Peyer's patch (tissue), 4 donors: ENCODE measurements at places on chromosomes 16 and 17.

GRCh38 chr16:53598511-53599275 lies 95.7 kb upstream of the AKTIP start:
- no peak for DNase-seq

DNA sequence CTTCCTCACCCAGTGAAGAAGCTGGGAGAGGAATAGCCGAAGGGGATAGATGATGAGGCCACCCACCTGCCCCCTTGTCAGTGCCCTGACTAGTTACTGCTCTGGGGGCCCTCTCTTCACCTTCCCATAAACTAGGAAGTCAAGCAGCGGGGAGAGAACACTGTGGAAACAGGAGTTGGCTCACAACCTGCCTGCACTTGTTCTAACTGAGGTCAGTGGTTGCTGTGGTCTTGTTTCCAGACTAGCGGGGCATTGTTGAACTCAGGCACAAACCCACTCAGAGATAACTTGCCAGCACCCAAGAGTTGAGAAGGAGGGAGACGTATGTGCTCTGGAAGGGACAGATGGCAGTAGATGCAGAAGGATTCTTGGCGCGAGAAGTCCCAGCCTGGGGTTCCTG lies 48.6 kb upstream of the DDX52 start:
- DNase-seq = no peak

DNA sequence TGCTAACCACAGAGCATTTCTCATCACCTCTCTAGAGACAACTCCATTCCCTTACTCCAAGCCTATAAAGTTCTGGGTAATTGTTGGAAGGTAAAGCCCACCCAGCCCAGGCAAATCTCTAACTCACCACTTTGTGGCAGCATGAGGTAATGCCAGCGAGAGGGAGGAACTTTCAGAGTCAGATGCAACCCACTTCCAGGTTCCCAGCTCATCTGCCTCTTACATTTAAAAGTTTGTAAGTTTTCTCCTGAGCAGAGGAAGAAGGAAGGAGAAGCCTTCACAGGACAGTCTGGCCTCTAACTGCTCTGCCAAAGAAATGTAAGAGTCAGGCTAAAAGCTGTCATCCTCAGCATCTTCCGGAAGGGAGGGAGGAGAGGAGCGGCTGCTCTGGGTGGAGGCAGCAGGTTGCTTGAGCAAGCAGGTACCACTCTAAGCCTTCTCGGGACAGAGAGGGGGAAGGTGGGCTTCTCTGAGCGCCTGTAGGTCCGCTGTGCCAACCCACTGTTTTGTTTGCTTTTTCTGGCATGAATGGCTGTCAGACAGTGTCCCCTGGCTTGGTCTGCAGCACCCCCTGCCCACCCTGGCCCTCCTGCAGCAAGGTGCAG lies 1.0 kb downstream of the ZNF319 start:
- peak; percentile 23 for DNase-seq

GRCh38 chr16:85067426-85067825 lies 39.8 kb downstream of the KIAA0513 start:
- no peak for DNase-seq

DNA sequence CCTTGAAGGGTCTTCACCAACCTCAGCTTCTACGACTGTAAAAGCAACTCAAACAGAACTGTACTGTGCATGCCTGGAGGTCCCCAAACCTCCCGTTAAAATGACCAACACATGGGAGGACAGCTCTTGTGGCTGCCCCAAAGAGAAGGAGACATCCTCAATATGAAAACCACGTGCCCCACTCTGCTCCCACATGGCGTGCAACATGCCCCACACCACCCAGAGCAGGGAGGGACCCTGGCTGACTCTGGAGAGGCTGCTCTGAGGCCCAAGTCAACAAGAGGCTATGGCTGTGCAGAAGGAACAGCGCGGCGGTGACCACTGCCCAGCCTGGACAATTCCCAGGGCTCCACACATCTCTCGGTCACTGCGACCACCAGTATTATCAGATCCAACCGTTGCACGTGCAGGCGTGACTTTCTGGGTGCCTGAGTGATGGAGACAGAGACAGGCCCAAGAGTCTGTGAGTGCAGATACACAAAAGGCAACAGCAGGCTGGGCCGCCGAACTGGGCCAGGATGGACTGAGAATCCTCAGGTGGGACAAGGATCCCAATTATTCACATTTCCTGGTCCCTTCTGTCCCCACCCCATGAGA lies 1.4 kb downstream of the PLD6 start:
- no peak for DNase-seq

GRCh38 chr16:11708421-11708820 lies 34.2 kb downstream of the TXNDC11 start:
- DNase-seq = no peak

- no peak for DNase-seq
Observed at GRCh38 chr16:2386990-2387389, 42.3 kb upstream of the CCNF start.

- DNase-seq = no peak
Observed at GRCh38 chr16:5027575-5028235, 6.0 kb downstream of the NAGPA start.

GRCh38 chr16:9199311-9199710 lies 107.9 kb downstream of the HAPSTR1 start:
- DNase-seq = no peak

GRCh38 chr17:64781810-64782555 lies 119.9 kb upstream of the SMURF2 start:
- DNase-seq = peak; percentile 39

DNA sequence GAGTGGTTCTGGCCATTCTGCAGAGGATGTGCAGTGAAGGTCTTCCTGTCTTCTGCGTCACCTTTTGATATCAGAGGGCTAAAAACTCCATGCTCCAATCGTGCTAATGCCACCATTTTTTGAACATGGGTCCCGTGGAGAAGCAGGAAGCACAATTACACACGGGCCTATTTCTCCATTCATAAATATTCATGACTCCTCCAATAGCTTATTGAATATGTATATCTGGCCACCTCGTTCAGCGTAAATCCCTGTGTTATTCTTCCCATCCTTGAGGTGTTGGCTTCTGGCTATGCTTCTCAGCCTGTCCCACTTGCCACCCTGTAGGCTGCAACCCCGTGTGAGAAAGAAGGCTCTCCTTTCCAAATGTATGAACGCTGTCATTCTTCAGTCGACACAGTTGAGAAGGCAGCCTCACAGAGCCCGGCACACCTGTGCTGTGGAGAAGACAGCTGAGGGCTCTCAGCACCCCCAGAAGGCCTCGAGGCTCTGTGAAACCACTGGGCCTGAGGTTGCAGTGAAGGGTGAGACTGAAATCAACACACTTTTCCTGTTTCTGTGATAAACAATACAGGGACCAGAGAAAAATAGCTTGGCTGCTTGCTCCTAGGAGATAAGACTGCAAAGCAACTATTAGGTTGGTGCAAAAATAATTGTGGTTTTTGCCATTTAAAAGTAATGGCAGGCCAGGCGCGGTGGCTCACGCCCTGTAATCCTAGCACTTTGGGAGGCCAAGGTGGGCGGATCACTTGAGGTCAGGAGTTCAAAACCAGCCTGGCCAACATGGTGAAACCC lies 4.9 kb upstream of the ANKRD40CL start:
- no peak for DNase-seq

GRCh38 chr17:79852748-79853147 lies 13.5 kb upstream of the CBX4 start:
- DNase-seq = no peak

DNA sequence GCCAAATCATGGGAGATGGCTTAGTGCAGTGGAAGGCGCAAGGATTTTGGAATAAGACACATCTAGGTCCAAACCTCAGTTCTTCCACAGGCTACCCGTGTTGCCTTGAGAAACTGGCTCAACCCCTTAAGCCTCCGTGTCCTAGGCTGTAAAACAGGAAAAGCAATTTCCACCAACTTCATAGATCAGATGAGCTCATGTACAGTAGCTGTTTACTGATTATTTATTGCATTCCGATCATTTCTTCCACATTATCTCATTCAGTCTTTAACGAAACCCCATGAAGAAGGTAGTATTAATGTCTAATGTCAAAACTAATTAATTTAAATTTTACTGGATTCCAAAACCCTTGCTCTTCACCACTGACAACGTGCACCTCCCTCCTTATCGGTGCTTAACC lies 231.6 kb downstream of the GRIN2A start:
- DNase-seq = no peak

DNA sequence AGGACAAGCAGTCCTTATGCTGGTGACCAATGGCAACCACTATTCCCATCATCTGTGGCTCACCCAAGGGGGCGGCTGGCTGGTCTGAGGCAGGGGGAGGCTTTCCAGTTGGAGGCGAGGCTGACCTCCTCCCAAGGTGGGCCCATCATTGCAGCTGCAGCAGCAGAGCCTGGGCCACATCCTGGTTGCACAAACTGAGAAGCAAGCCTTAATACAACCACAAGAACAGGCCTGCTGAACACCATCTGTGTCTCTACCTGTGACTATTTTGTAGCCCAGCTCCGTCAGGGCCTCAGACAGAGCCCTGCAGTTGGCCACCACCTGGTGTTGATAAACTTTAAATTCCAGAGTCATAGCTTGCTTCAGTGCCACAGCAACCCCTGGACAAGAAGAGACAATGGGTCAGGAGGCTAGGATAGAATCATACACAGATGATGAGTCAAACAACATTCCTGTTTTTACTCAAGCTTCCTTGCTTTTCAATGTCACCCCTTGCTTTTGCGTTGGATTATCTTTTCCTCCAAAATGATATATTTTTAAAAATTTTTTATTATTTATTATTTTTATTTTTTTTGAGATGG lies 17.9 kb downstream of the SMCR8 start:
- no peak for DNase-seq

- DNase-seq = no peak
Observed at GRCh38 chr16:65576631-65577030, 454.8 kb upstream of the CDH11 start.

DNA sequence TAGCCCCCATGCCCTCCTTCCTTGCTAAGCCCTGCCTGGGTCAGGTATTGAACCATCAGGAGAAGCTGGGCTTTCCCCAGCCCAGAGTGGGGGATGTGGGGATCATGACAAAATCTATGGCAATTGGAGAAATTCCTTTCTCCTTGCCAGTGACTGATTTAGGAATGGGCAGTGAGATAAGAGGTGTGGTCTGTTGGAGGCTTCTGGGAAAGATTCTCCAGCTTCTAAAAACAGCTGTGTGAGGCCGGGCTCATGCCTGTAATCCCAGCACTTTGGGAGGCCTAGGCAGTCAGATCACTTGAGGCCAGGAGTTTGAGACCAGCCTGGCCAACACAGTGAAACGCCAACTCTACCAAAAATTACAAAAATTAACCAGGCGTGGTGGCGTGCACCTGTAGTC lies 69.1 kb downstream of the SRCIN1 start:
- DNase-seq = no peak

GRCh38 chr16:25434064-25434463 lies 176.4 kb upstream of the ZKSCAN2 start:
- no peak for DNase-seq

- no peak for DNase-seq
Observed at GRCh38 chr16:56769677-56770076, 39.7 kb downstream of the NUP93 start.

DNA sequence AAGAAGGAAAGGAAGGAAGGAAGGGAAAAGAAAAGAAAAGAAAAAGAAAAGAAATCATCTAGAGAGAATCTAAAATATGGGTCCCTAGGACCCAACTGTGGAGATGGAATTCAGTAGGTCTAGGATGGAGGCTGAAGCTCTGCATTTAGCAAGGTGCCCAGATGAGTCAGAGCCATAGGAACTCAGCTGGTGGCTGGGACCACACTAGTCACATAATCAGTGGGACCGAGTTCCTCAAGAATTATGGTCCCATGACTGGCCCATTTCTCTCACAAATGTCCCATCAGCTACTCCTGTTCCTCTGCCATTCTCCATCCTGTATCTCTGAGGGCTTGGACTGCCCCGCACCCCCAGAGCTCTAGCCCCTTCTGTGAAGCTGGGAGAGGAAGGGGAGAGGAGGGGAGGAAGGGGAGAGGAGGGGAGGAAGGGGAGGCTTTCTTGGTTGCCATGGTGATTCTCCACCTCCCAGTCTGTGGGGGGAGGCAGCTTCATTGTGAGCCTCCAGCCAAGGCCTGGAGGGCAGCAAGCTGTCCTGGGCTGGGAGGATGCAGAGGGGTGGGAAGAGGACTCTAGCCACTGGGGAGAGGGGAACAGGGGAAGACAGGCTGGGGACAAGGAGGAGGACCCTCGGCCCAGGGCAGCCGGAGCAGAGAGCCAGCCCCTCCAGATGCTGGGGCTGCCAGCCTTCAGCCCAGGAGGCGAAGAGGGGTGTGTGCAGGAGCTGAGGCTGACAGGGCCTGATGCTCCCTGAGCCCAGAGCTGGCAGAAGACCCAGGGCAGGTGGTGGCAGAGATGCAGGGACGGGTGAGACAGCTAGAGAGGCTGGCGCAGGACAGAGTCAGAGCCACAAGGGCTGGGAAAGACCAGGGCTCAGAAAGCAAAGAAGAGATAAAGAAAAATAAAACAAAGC lies 37.8 kb upstream of the LHX1 start:
- no peak for DNase-seq

- no peak for DNase-seq
Observed at GRCh38 chr16:47888142-47888541, 267.7 kb downstream of the ABCC12 start.

DNA sequence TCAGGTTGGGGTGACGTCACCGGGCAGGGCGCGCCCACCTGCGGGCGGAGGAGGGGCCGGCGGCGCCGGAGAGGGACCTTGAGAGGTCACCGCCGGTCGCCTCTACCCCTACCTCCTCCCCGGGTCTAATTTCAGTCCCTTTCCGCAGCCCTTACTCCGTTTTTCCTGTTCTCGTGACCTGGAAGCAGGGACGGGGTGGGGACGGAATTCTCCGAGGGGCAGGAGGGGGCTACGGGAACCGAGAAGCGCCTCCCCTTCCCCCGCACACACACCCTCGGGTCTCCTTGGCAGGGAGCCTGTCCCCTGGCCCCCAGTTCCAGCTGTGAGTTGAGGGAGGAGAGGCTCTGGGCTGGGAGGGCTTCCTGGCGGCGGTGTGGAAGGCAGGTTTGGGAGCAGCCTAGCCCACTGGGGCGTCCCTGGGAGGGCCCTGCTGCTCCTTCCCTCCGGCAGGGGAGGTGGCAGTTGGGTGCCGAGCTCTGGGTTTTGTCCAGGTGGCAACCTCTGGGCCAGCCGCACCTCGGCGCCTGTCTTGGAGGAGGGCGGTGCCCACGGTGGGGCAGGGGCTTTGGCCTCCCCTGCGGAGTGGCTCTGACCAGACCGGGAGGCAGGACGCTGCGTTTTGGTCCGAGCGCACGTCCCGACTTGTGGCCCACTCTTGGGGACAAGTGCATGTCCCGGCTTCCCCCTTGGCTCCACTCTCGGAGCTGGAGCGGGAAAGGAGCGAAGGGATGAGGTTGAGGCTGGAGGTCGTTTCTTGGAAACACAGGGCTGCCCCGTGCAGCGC lies 773 bp downstream of the SYNGR3 start:
- peak; percentile 86 for DNase-seq

- no peak for DNase-seq
Observed at GRCh38 chr17:43129671-43130010, 4.5 kb upstream of the BRCA1 start.

GRCh38 chr16:27993587-27993986 lies 69.9 kb downstream of the GSG1L start:
- no peak for DNase-seq

DNA sequence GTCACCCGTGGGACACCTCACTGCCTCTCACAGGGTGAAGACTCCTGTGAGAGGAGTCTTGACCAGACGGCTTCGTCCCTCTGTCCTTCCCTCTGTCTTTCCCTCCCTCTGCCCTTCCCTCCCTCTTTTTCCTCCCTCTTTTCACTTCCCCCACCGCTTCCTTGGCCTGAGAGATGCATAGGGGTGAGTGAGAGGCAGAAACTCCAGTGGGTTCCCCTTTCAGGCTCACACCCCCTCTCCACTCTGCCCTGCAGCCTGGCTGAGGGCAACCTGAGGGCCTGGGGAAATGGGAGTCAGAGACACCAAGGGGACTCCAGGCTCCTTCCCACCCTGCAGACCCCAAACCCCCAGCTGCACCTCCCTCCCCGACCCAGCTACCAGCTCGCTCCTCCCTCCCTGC lies 14.6 kb upstream of the KRT17 start:
- DNase-seq = no peak

- no peak for DNase-seq
Observed at GRCh38 chr17:39063681-39064069, 87.8 kb downstream of the PLXDC1 start.
